Neural progenitor cell (in vitro differentiated cells): ENCODE measurements at places on chromosomes 12 and 14. TPM values are rescaled to one million over a fixed set of nuclear protein-coding genes. Genes with fewer than 3 reads are reported as not detected.

DNA sequence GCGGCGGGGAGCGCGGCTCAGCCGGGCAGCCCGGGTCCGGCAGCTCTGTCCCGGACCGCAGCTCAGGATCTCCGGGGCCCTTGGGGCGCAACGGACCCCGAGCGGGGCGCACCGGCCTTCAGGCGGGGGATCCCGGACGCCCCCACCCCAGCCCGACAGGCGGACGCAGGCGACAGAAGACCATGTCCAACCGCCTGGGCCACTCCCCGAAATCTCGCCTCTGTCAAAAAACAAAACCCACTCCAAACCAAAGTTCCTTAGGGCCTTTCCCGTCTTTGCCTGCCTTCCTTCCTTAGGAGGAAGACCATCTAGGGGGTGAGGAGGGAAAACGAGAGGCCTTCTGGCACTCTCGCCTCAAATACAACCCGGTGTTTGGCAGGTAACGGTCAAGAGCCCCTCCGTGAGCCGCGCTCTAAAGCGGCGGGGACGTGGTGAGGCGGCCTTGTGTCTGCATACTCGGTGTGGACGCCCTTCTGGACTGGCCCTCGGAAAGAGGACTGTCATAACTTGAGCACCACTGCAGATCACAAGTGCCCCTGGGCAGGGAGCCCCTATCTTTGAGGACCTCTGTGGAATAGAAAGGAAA is 604 bp downstream of the HCFC2 start:
- H3K4me1 ChIP-seq, result no peaks in the 10 kb centered on the region
- H3K27ac ChIP-seq, result no peak overlapping the region
- H3K27me3 ChIP-seq, result peaks cover 25% of the 10 kb centered on the region
- no peaks in the 10 kb centered on the region for H3K36me3 ChIP-seq

DNA sequence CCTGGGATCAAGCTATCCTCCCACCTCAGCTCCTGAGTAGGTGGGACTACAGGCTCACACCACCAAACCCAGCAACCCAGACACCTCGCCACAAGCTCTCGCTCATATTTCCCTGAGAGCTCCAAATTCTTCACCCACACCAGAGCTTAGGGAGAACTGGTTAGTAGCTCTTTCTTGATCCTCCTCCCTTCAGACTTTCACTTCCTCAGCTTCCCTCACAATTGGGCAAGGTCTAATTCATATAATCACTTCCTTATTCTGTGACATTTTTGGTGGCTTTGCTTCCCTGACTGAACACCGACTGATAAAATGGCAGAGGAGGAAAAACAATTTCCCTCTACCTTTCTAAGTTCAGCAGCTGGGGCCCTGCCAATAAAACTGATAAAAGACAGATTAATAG is 88.5 kb downstream of the GXYLT1 start:
- no peak for DNase-seq
- H3K4me1 ChIP-seq, result no peaks in the 10 kb centered on the region
- no peaks in the 10 kb centered on the region for H3K36me3 ChIP-seq
- no peak overlapping the region for H3K27ac ChIP-seq

DNA sequence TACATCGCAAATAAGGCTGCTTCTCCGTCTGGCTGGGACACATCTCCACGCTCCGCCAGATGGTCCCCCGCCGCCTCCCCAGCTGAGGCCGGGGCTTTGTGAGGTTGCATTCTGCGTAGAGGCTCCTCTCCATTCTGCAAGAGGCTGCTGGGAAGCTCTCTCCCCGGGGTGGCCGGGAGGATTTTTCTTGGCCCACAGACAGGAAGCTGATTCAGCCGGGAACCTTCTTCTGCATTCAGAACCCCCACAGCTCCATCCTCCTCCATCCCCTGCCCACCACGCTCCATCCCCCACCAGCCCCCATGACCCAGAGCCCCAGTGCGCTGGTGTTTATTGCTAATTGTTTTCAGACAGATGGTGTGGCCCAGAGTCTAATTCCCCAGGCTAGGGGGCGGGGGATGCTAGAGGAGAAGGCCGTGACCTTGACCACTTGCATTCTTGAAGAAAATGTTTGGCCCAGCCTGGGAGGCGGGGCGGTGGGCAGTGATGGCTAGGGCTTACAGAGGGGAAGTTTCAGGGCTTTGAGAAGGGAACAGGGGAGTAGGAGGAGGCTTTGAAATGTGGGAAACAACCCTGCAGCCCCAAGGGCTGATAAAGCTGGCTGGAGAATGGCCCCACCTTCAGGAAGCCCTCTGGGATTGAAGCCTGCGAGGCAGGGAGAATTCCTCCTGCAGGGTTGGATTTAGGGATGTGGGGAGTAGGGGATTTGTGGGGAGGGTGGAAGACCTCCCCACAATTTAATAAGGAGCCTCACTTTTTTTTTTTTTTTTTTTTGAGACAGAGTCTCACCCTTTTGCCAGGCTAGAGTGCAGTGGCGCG is 88.5 kb upstream of the NCOR2 start:
- peaks cover 11% of the 10 kb centered on the region for H3K4me1 ChIP-seq
- peak; percentile 44 for DNase-seq
- no peak overlapping the region for H3K27ac ChIP-seq
- no peaks in the 10 kb centered on the region for H3K36me3 ChIP-seq

DNA sequence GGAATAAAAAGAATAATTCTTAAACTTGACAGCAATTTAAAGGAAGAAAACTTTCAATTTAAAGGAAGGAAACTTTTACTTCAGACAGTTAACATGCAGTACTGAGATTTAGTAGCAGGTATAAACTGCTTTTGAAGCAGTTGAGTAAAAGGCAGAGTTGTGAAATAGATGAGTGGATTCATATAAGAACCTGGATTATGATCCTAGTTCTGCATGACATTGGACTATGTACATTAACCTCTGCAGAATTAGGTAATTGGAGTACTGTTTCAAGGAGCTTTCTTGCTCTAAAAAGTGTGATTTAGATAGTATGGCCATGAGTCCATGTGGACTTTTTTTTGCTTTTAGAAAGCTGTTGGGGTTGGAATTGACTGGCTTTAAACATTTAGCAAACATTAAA is 29.7 kb downstream of the ATP2A2 start:
- H3K27ac ChIP-seq, result no peak overlapping the region
- H3K27me3 ChIP-seq, result no peaks in the 10 kb centered on the region
- H3K4me1 ChIP-seq, result no peaks in the 10 kb centered on the region
- no peak overlapping the region for H3K4me3 ChIP-seq
- no peak for DNase-seq
- peaks cover 10% of the 10 kb centered on the region for H3K36me3 ChIP-seq

DNA sequence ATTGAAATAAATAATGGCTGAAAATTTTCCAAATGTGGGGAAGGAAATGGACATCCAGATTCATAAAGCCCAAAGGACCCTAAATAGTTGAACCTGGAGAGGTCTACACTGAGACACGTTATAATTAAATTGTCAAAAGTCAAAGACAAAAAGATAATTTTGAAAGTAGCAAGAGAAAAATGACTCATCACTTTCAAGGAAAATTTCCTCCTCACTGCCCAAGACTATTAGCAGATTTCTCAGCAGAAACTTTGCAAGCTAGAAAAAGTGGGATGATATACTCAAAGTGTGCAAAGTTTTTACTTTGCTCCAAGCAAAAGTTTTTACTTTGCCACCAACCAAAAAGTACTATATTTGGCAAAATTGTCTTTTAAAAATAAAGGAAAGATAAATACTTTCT is 15.9 kb upstream of the KRT83 start:
- no peak overlapping the region for H3K27ac ChIP-seq
- no peaks in the 10 kb centered on the region for H3K4me1 ChIP-seq
- no peaks in the 10 kb centered on the region for H3K36me3 ChIP-seq
- DNase-seq, result no peak
- H3K4me3 ChIP-seq, result no peak overlapping the region

DNA sequence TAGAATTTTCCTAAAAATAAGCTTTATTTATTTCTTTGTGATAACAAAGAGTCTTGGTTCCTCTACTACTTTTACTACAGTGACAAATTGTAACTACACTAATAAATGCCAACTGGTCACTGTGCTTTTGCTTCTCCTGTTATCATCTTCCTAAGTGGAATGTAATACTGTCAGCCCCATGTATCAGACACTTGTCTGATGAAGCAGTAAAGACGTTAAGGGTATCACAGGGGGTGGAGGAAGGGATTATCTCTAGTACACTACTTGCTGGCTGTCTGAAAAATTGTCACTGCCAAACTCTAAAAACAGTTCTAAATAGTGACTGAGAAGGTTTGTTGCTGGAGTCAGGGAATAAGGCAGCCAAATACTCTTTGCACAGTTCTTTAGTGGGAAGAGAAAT is 11.3 kb downstream of the ASB8 start:
- H3K4me1 ChIP-seq, result no peaks in the 10 kb centered on the region
- H3K36me3 ChIP-seq, result peaks cover 13% of the 10 kb centered on the region
- DNase-seq, result no peak
- no peak overlapping the region for H3K27ac ChIP-seq
- no peak overlapping the region for H3K4me3 ChIP-seq
- no peaks in the 10 kb centered on the region for H3K27me3 ChIP-seq

DNA sequence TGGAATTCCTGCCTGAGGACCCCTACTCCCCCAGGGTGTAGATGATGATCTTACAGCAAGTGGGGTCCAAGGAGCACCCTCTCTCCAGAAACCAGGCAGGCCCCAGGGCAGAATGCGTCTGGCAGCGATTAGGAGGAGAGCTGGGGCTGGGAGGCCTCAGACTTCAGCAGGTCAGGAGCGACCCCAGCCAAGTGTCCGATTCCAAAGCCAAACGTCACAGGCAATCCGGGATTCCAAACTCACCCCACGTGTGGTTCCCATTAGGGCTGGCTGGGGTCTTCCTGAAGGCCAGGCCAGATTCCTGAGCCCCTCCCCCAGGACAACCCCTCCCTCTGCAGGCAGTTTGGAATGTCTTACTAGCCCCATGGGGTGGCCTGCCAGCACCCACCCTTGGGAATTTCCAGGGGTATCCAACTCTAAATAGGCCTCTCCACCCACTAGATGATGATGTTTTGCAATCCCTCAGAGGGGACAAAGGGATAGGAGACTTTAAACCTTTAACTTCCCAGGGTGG is 17.3 kb upstream of the FIGNL2 start:
- H3K36me3 ChIP-seq, result no peaks in the 10 kb centered on the region
- peaks cover 58% of the 10 kb centered on the region for H3K4me1 ChIP-seq
- no peak overlapping the region for H3K4me3 ChIP-seq
- peak; percentile 48 for DNase-seq

DNA sequence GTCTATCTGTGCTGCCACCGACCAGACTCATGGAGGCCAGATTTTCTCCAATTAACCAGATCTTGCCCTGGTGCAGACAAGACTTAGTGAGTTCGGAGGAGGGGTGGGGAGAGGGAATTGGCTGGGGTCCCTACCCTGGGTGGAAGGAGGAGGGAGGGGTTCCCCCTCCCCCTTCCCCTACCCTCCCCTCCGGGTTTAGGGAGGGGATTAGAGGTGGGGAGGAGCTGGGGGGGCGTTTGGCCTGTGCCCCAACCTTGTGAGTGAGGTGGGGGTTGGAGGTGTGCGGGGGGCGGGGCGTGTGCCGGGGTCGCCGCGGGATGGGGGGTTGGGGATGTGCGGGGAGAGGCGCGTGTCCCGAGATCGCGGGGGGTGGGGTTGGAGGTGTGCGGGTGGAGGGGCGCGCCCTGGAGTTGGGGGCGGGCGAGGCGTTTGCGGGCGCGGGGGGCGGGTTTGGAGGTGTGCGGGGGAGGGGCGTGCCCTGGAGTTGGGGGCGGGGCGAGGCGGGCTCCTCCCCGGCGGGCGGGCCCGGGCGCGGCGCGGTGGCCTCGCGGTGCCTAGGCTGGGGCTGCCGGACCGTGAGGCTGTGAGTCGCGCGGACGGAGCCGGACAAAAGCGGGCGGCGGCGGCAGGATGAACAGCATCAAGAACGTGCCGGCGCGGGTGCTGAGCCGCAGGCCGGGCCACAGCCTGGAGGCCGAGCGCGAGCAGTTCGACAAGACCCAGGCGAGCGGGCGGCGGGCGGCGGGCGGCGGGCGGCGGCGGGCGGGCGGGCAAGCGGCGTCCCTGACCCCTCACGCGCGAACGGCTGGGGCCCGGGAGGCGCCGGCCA is at the start of gene HIP1R:
HIP1R (plus strand) TSS at position 537 of the 829 bp plus-strand sequence; CDS start at position 631, 94 bp downstream.
- peak within 1 kb of the TSS; percentile 86 for H3K27ac ChIP-seq
- peaks cover 14% of the 10 kb centered on the region for H3K4me1 ChIP-seq
- H3K36me3 ChIP-seq, result no peaks in the 10 kb centered on the region
- peak; percentile 82 for DNase-seq
- peaks cover 55% of the 10 kb centered on the region for H3K27me3 ChIP-seq
- peak within 1 kb of the TSS; percentile 90 for H3K4me3 ChIP-seq

DNA sequence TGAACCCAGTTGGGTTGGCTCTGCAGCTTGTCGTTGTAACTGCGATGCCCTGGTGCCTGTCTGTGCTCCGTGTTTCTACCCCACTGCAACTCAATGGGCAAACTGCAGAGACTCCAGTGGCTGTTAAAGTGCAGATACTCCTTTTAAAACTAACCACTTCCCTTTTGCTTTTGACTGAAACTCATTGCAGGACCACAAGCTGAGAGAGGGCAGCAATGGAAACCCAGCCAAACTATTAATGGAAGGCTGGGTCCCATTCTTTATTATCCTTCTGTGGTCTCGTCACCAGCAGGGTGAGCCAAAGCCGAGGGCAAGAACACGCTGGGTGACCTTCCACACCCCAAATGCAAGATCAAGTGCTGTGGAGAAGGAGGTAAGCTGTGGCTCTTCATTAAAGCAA is 910.4 kb downstream of the VRK1 start:
- H3K27me3 ChIP-seq, result no peaks in the 10 kb centered on the region
- DNase-seq, result no peak
- H3K27ac ChIP-seq, result no peak overlapping the region
- H3K36me3 ChIP-seq, result no peaks in the 10 kb centered on the region
- H3K4me1 ChIP-seq, result no peaks in the 10 kb centered on the region
- H3K4me3 ChIP-seq, result no peak overlapping the region

DNA sequence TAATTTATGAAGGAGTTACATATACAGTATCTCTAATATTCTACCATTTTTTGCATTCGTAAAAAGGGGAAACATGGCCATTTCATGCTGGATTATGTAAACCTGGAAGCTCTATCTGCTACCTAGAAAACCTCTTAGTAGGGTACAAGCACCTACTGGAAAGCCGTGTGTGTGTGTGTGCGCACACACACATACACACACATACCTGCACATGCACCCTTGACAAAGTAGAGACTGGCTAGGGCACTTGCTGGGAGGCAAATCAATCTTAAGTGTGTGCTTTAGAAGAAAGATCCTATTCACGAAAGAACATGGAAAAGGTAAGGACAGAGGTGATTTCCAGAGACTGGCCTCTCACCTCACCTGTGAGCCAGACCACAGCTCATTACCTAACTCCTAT is 190.8 kb downstream of the SLC5A8 start:
- no peaks in the 10 kb centered on the region for H3K27me3 ChIP-seq
- H3K36me3 ChIP-seq, result no peaks in the 10 kb centered on the region
- no peak overlapping the region for H3K4me3 ChIP-seq
- H3K4me1 ChIP-seq, result no peaks in the 10 kb centered on the region
- no peak overlapping the region for H3K27ac ChIP-seq

GRCh38 chr12:31590642-31591379 is at the start of gene DENND5B:
Gene DENND5B, minus strand, starts transcription at chr12:31591136. Its CDS starts 304 bp downstream, at chr12:31590832.
- H3K27ac ChIP-seq, result peak within 1 kb of the TSS; percentile 52
- H3K36me3 ChIP-seq, result no peaks in the 10 kb centered on the region
- DNase-seq, result peak; percentile 92
- H3K27me3 ChIP-seq, result peaks cover 27% of the 10 kb centered on the region
- H3K4me1 ChIP-seq, result peaks cover 8% of the 10 kb centered on the region

Gene HOMEZ
- total RNA-seq, result 21.0 and 22.7 TPM in 2 replicates

Gene HEBP1
- 7.4 and 8.6 TPM in 2 replicates for total RNA-seq

Gene RNU6-8
- total RNA-seq, result not detected in 2 replicates

Gene TRHDE
- 0.22 and 4.5 TPM in 2 replicates for total RNA-seq

Gene BAZ2A
- 27.1 and 55.1 TPM in 2 replicates for total RNA-seq

Gene C14orf132
- total RNA-seq, result 5.5 and 8.1 TPM in 2 replicates
